ENCODE measurements at places on chromosomes 6 and 20. TPM values are rescaled to one million over a fixed set of nuclear protein-coding genes. Genes with fewer than 3 reads are reported as not detected.

Gene CALHM4
- polyA plus RNA-seq = 0.60 TPM

- H3K36me3 ChIP-seq = no peaks in the 10 kb centered on the region
- H3K27ac ChIP-seq = no peak overlapping the region
- peak overlapping the region; percentile 65 for H3K4me3 ChIP-seq
Measured at GRCh38 chr6:44128020-44128917, 915 bp downstream of the TMEM63B start.

Gene HLA-DQB2
- polyA plus RNA-seq = 1.7 TPM

DNA sequence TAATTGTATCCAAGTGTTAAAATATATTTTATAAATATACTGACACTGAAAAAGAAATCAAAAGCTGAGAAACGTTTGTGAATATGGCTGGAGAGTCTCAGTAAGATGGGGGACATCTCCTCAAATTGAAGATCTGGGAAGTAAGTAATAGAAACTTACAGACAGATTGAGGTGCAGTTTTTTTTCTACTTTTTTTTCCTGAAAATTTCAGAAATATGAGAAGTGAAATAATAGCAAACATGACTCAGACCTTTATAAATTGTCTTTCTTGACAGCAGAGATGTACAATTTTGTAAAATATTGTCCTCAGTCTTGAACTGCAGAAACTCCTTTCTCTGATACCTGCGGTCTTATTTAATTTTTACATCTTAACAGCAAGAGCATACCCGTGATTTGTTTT, 347.1 kb downstream of the UTRN start:
- no peak for DNase-seq
- no peak overlapping the region for H3K4me3 ChIP-seq
- H3K36me3 ChIP-seq = no peaks in the 10 kb centered on the region
- H3K27ac ChIP-seq = no peak overlapping the region
- no peaks in the 10 kb centered on the region for H3K4me1 ChIP-seq

Gene TNNC2
- polyA plus RNA-seq = 1.9 TPM

DNA sequence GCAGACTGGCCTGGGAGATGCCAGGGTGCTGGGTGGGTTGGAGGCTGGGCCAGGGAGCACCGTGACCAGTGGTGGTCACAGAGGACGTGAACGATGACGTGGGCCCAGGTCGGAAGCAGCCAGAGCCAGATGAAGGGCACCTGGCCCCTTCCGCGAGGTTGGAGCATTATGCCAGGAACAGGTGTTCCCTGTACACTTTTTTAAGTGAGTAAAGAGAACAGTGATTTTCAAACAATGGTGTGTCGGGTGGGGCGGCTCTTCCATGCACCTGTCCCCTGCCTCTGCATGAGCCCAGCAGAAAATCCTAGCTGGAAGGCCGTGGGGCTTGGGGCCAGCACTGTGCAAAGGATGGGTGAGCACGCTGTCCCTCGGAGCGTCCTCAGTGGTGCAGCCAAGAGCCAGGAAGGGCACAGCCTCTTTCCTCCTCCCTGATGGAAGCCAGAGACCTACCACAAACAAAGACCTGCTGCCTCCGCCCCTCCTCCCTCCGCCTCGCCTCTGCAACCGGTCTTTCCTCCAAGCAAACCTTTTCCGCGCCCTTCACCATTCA, 350.5 kb downstream of the ZFAND3 start:
- H3K4me3 ChIP-seq = no peak overlapping the region
- peak overlapping the region; percentile 32 for H3K27ac ChIP-seq
- H3K36me3 ChIP-seq = no peaks in the 10 kb centered on the region
- no peaks in the 10 kb centered on the region for H3K27me3 ChIP-seq

DNA sequence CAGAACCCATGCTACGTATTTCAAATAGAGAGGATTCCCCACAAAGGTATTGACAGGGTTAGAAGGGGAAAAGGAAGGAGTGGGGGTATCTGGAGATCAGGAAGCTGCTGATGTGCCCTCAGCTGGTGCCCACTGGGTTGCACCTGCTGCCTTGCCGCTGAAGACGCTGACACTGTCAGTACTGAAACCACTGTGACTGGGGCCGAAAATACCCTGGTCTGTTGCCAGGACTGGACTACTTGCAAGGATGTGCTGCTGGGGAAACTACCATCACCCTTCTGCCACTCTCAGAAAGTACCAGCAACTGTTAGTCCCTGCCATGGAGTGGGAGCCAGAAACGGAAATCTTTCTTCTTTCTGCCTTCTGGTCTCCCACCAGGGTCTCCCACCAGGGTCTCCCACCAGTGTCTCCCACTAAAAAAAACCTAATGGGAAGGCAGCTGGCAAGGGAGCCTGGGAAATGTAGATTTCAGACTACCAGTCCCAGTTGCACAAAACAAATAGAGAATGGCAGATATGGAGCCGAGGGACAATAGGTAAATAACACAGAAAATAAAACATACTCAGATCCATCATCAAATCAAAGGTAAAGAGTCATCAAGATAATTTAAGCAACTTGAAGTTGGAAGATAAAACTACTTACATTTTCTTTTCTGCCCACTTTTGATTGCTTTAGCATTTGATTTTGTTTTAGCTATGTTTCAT, 204.8 kb downstream of the TPBG start:
- DNase-seq = no peak
- H3K27ac ChIP-seq = no peak overlapping the region
- H3K36me3 ChIP-seq = no peaks in the 10 kb centered on the region
- H3K27me3 ChIP-seq = no peaks in the 10 kb centered on the region
- H3K4me1 ChIP-seq = no peaks in the 10 kb centered on the region

Gene THBD
- 9.7 TPM for polyA plus RNA-seq

Gene GSTA2
- 133 TPM for polyA plus RNA-seq

DNA sequence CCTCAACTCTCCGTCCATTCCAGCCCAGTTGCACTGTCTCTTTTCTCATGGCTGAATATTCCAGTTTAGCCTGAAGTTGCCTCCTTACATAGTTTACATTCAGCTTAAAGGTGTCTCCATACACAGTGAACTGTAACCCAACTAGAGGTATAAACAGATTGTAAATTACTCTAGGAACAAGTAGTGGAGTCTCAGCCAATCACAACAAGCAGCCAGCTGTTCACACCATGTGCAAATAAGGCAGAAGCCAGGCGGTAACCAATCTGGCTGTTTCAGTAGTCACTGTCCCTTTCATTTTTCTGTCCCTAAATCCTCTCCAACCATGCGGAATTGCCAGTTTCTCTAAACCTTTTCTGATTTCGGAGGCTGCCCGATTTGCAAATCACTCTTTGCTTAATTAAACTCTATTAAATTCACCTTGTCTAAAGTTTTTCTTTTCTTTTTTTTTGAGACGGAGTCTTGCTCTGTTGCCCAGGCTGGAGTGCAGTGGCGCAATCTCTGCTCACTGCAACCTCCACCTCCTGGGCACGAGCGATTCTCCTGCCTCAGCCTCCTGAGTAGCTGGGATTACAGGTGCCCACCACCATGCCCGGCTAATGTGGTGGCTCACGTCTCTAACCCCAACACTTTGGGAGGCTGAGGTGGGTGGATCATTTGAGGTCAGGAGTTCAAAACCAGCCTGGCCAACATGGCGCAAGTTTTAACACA, 37.6 kb upstream of the GFOD1 start:
- no peaks in the 10 kb centered on the region for H3K4me1 ChIP-seq
- H3K27me3 ChIP-seq = no peaks in the 10 kb centered on the region
- DNase-seq = no peak

DNA sequence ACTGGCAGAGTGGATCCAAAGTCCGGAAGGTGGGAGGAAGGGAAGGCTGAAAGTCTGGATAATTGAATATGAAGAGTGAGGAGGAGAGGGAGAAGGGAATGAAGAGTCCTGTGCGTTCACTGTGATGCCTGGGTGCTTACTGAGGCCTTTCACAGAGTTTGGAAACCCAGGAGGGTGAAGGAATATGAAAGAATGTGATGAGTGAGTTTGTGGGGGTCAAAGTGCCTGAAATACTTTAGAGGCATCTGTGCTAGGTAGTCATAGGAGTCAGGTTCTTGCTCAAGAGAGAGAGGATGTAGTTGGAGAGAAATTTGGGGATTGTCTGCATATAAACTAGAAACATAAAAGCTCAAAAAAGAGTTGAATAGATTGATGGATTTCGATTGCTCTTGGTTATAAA, 20.7 kb downstream of the NKX2-4 start:
- no peaks in the 10 kb centered on the region for H3K27me3 ChIP-seq
- no peak for DNase-seq
- no peaks in the 10 kb centered on the region for H3K36me3 ChIP-seq
- no peak overlapping the region for H3K4me3 ChIP-seq

GRCh38 chr6:42251500-42251899, 33.8 kb upstream of the MRPS10 start:
- H3K27me3 ChIP-seq = no peaks in the 10 kb centered on the region
- no peak overlapping the region for H3K27ac ChIP-seq
- no peak overlapping the region for H3K4me3 ChIP-seq
- H3K4me1 ChIP-seq = no peaks in the 10 kb centered on the region
- no peak for DNase-seq

Gene SERPINB6
- polyA plus RNA-seq = 212 TPM

- no peak overlapping the region for H3K27ac ChIP-seq
- no peak overlapping the region for H3K4me3 ChIP-seq
- DNase-seq = no peak
- no peaks in the 10 kb centered on the region for H3K27me3 ChIP-seq
Measured at GRCh38 chr6:92586236-92586977, 833.0 kb downstream of the EPHA7 start.

DNA sequence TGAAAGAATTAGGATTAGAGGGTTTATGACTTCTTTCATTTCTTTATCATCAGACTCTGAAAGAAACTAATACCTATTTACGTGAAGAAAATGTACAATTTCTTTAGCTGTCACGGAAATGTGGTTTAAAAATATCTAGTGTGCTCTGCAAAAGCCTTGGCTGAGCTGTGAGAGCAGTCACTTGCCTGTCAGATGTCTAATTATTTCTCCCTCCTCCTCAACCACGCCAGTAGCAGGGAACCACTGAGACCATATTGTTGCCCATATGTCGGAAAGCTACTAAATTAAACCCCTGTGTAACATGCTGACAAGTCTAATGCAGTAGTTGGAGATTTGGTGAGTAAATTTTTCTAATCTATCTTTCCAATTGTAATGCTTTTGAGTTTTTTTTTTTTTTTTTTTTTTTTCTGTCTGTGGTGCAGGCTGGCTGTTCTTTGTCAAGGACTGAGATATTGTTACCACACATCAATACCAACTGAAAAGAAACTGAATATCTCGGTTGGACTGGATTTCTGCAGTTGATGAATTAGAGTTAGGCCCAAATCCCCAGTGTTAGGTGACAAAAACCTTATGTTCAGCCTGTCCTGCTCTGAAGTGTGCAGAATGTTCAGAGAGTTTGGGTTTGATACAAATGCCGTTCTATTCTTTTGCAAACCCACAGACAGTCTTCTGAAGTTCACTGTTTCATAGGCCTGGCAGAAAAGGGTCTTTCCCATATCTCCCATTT, 302.9 kb upstream of the SYNCRIP start:
- no peaks in the 10 kb centered on the region for H3K4me1 ChIP-seq
- no peaks in the 10 kb centered on the region for H3K27me3 ChIP-seq
- no peaks in the 10 kb centered on the region for H3K36me3 ChIP-seq
- no peak overlapping the region for H3K27ac ChIP-seq
- H3K4me3 ChIP-seq = no peak overlapping the region
- DNase-seq = no peak

Gene BMP7
- 11.3 TPM for polyA plus RNA-seq

GRCh38 chr20:20712474-20713243, at the start of gene RALGAPA2:
RALGAPA2 (minus strand) TSS chr20:20712644; CDS start chr20:20712480, 164 bp downstream.
- H3K4me3 ChIP-seq = peak within 1 kb of the TSS; percentile 75
- H3K27me3 ChIP-seq = no peaks in the 10 kb centered on the region
- H3K27ac ChIP-seq = peak within 1 kb of the TSS; percentile 97
- H3K36me3 ChIP-seq = no peaks in the 10 kb centered on the region
- peak; percentile 100 for DNase-seq

Gene EFCAB8
- not detected for polyA plus RNA-seq

Gene RHAG
- polyA plus RNA-seq = not detected

Gene DNAH8
- polyA plus RNA-seq = not detected

DNA sequence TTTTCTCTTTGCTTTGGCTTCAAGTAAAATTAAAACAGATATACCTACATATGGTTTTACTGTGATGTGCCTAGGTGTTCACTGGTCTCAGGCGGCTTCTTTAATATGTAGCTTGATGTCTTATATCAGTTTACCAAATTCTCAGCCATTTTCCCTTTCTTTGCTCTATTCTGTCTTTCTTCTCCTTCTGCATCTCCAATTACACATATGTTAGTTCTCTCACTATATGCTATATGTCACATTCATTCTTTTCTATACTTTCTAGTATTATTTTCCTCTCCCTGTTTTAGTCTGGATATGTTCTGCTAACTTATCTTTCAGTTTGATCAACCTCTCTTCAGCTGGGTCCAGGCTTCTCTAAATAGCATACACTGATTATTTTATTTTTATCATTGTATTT, 14.4 kb upstream of the WFDC8 start:
- H3K27me3 ChIP-seq = no peaks in the 10 kb centered on the region
- no peaks in the 10 kb centered on the region for H3K4me1 ChIP-seq
- no peaks in the 10 kb centered on the region for H3K36me3 ChIP-seq
- no peak overlapping the region for H3K27ac ChIP-seq

Gene POPDC3
- polyA plus RNA-seq = not detected

DNA sequence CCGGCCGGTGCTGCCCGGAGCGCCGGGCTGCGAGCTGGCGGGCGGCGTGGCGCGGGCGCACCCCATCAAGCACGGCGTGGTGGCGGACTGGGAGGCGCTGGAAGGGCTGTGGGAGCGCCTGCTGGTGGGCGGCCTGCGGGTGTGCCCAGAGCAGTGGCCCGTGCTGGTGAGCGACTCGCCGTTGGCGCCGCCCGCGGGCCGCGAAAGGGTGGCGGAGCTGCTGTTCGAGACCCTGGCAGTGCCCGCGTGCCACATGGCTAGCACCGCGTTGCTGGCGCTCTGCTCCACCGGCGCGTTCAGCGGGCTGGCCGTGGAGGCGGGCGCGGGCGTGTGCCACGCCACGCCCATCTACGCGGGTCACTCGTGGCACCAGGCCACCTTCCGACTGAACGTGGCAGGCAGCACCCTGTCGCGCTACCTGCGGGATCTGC, 517 bp downstream of the ACTL10 start:
- H3K4me3 ChIP-seq = peak overlapping the region; percentile 38
- H3K27ac ChIP-seq = peak overlapping the region; percentile 66
- no peak for DNase-seq
- no peaks in the 10 kb centered on the region for H3K27me3 ChIP-seq
- no peaks in the 10 kb centered on the region for H3K4me1 ChIP-seq

DNA sequence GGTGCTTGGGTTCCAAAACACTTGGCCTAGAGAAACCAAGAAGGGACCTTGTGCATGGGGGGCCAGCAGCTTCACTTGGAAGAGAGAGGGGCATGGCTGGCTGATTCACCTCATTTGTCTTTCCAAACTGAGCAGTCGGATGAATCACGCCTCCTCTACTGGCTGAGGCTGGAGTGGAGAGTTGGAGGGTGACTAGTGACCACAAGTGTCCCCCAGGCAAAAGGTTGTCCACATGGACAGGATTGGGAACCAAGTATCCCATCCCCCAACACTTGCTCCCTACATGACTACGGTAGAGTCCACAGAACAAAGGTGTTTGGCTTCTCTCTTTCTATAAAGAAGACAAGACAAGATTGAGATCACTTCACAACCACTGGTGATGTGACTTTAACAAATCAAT, 875.6 kb downstream of the QKI start:
- H3K4me1 ChIP-seq = no peaks in the 10 kb centered on the region
- H3K36me3 ChIP-seq = no peaks in the 10 kb centered on the region
- no peak overlapping the region for H3K27ac ChIP-seq

- no peaks in the 10 kb centered on the region for H3K27me3 ChIP-seq
- no peak for DNase-seq
- no peak overlapping the region for H3K4me3 ChIP-seq
- no peak overlapping the region for H3K27ac ChIP-seq
Measured at GRCh38 chr6:132491303-132491702, 21.6 kb downstream of the STX7 start.

Gene MAFB
- 10.4 TPM for polyA plus RNA-seq

Gene GGT7
- polyA plus RNA-seq = 24.3 TPM

GRCh38 chr6:134171517-134171916, 119.1 kb upstream of the SLC2A12 start:
- peak overlapping the region; percentile 94 for H3K4me3 ChIP-seq
- DNase-seq = no peak
- H3K27ac ChIP-seq = peak overlapping the region; percentile 72
- no peaks in the 10 kb centered on the region for H3K27me3 ChIP-seq
- peaks cover 3% of the 10 kb centered on the region for H3K4me1 ChIP-seq
- H3K36me3 ChIP-seq = peaks cover 35% of the 10 kb centered on the region

Gene ABHD16A
- 50.2 TPM for polyA plus RNA-seq
